ENCODE measurements at places on chromosomes 5 and 9.

GRCh38 chr9:69186841-69187611, 12.9 kb downstream of the TJP2 start:
- no peak for DNase-seq

DNA sequence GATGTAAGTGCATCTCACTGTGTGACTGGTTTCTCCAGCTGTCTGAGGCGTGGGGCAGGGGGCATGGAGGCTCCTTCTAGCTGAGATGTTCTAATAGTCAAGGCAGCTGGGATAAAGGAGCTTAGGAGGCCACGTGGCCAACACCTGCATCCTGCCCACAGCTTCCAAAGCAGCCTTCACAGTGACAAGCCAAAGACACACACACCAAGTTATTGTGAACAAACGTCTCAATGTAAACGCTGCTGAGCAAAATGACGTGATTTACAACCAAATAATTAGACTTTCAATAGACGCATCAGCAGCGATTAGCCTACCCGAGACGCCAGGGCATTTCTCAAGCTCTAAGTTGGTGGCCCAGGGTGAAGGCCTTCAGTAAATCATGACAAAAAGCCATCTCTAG, 23.2 kb upstream of the SLC25A51 start:
- DNase-seq, result no peak

- no peak for DNase-seq
Measured at GRCh38 chr5:173963867-173964441, 25.0 kb upstream of the C5orf47 start.

DNA sequence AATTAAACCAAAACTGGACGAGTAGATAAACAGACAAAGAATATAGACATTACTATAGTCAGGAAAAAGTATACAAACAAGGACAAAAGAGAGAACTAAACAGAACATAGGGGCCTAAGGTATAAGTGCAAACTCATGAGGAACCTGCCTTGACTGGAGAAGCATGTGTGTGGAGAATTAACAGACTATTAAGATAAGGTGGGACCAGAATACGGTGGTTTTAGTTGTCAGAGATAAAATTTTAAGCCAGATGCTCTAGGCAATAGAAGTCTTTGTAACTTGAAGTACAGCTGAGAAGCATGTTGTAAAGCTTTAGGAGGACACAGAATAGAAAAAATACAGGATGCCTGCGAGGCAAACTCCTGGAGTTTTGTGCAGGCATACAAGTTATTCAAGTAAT, 707.1 kb downstream of the PTPRD start:
- no peak for DNase-seq

DNA sequence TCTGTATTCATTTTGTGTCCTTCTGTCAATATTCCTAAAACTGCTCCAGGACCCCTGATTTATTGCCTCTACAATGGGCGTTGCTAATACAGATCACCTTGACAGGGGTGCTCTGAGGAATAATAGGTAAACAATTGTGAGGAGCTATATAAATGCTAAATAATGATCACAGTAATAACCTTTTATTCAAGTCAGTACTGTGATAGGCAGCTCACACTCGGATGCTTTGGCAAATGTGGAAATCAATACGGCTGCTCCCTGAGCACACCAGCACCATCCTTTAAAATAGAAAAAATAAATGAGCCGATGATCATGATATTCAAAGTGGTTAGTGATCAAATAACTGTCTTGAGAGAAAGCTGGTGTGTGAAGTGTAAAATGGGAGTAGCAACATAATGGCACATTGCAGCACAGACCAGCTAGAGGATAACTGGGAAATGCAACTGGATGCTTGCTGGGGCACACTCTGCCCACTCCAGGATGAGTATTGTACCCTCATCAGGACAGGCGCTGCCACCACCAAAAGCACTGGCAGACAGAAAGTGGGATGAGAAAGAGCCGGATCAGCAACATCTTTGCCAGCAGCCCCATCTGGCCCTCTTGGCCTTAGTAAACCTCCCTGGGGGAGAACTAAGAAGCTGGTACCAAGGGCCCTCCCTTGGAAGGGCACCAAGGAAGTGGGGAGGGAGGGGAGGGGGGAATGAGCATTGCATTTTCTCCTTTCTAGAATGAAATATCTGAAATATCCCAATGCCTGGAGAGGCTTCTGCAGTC, 69.4 kb upstream of the SPATA31D4 start:
- DNase-seq, result no peak

DNA sequence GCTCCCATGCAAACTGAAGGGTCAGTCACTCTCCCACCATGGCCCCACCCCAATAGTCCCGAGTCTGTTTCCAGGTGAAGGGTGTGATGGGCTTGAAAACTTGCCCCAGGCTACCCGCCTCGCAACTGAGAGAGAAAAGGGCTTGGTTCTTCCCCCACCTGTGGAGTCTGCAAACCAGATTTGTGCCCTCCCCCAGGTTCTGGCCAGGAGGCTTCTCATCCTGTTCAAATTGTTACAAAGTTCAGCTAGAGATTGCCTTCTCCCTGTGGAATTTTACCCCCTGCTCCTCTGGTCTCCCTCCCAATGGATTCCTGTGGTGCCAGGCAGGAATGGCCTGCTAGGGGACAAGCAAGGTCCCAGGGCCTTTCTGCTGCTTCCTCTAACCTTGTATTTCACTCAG, 93.1 kb upstream of the ACO1 start:
- DNase-seq, result no peak

DNA sequence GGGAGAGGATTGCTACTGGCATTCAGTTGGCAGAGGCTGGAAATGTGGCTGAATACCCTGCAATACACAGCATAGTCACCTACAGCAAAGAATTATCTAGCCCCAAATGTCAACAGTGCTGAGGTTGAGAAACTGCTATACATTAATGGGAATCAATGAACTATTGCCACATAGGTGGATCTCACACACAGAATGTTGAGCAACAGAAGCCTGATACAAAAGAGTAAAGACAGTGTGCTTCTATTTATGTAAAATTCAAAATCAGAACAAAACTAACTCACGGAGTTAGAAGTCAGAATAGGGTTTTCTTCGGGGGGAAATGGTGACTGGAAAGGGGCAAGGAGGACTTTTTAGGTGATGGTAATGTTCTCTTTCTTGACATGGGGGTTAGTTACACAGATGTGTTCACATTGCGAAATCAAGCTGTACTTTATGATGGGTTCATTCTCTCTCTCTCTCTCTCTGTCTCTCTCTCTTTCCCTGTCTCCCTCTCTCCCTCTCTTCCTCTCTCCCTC, 45.7 kb upstream of the PANK3 start:
- DNase-seq, result no peak

DNA sequence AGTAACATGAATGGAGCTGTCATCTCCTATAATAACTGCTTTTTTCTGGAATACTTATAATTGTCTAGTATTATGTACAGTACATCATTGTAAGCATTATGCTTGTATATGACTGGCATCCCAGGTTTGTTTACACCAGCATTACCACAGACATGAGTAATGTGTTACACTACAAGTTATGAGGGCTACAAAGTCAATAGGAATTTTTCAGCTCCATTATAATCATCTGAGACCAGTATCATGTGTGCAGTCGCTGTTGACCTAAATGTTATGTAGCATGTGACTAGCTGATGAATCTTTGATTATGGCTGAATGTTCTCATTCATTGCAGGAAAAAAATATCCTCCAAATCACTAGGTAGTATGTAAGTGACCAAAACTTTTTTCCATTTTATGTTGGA, 2.2 kb downstream of the ZCCHC9 start:
- no peak for DNase-seq

DNA sequence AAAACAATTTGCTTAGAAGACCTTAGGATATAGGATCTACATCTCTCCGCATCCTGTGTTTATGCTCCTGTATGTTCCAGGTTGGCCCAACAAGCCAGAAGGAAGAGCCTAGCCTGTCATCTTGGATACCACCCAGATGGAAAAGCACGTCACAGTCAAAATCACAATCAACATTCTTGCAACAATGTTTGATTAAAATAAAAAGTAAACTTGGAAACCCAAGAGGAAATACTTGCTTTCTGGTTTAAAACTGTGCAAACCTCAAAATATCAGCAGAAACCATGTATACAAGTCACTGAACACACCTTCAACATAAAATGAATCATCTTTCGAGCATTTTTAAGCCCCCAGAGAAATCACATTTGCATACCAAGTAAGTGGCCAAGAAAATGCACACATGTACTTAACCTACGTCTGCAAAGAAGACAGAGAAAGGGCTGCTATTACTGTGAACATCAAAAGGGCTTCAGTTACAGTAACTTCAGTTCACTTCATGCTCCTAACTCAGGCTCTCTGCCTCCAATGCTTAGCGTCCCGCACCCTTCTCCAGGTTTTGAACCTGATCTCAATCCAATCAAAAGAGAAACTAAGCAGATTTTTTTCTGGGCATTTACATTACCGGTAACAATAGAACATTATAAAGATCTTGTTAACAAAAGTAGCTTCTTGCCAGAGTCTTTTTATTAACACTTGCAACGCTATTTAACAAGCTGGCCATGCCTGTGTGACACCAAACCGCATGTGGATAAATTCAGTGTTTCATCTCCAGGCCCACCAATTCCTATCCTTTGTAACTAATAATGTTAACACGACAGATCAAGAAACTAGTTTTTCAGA, 1.3 kb downstream of the ENC1 start:
- DNase-seq, result no peak

DNA sequence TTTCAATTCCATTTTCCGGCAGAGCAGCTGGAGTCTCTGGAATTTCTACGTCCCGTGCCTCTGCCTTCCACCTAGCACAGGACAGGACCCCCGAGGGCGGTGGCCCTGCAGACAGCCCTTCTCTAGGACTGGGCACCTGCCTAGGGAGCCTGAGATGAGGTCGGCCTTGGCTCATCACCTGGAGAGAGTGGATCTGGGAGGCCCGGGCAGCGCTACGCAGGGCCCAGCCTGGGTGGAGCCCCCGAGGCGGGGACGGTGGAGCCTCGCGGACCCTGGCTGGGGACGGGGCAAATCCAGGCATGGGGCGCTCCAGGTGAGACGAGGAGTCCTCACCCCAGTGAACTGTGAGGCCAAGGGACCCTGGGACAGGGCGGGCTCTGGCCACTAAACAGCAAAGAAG, 114.5 kb downstream of the MTRR start:
- DNase-seq, result no peak

- DNase-seq, result no peak
Measured at GRCh38 chr5:4093236-4093635, 497.6 kb downstream of the IRX1 start.

GRCh38 chr9:107465467-107466451, 23.8 kb downstream of the KLF4 start:
- no peak for DNase-seq
